Skin of body (tissue), 3 donors: ENCODE measurements at places on chromosomes 2 and 18. TPM values are rescaled to one million over a fixed set of nuclear protein-coding genes. Genes with fewer than 3 reads are reported as not detected.

- DNase-seq = no peak
These were observed 9.2 kb downstream of the LGALSL start for GRCh38 chr2:64462940-64463700.

DNA sequence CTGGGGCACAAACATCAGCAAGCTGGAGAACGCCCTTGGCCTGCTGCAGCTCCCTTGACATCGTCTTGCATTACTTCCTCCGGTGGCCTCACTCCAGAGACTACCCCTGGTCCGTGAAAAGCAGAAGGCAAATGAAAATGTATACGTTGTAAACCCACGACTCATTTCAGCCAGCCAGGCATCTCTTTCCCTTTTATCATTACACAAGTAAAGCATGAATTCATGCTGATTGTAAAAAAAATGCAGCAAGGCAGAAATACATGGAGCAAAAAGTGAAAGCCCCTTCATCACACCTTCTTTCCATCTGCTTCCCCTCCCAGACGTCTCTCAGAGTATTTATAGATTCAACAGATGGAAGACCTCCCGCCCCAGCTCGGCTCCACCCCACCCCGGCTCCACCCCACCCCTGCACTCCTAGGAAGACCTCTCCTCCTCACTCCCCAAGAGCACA lies 41.6 kb upstream of the RALBP1 start:
- peak; percentile 53 for DNase-seq

DNA sequence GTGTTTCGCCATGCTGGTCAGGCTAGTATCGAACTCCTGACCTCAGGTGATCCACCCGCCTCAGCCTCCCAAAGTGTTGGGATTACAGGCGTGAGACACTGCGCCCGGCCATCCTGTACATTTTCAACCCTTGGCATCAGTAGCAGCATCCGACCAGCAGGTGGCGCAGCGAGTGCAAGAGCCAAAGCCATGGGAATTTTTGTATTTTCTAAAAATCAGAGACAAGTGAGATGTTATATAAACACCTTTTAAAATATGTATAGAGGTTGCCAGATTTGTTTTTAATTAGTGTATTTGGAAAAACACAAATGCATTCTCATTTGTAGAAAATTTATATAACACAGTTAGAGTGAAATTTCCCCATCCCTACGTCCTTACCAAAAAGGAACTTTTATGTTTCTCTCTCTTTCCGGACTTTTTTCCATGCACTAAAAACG lies 36.8 kb downstream of the MOGAT1 start:
- DNase-seq = peak; percentile 48

- no peak for DNase-seq
These were observed 59.9 kb downstream of the PTPRM start for GRCh38 chr18:7626922-7627440.

The SERPINB12 gene
- 64.6 TPM for total RNA-seq

The TP53I3 gene
- 25.7 TPM for total RNA-seq
